Left colon (tissue), 2 donors: ENCODE measurements at places on chromosomes 7 and 10. TPM values are rescaled to one million over a fixed set of nuclear protein-coding genes. Genes with fewer than 3 reads are reported as not detected.

DNA sequence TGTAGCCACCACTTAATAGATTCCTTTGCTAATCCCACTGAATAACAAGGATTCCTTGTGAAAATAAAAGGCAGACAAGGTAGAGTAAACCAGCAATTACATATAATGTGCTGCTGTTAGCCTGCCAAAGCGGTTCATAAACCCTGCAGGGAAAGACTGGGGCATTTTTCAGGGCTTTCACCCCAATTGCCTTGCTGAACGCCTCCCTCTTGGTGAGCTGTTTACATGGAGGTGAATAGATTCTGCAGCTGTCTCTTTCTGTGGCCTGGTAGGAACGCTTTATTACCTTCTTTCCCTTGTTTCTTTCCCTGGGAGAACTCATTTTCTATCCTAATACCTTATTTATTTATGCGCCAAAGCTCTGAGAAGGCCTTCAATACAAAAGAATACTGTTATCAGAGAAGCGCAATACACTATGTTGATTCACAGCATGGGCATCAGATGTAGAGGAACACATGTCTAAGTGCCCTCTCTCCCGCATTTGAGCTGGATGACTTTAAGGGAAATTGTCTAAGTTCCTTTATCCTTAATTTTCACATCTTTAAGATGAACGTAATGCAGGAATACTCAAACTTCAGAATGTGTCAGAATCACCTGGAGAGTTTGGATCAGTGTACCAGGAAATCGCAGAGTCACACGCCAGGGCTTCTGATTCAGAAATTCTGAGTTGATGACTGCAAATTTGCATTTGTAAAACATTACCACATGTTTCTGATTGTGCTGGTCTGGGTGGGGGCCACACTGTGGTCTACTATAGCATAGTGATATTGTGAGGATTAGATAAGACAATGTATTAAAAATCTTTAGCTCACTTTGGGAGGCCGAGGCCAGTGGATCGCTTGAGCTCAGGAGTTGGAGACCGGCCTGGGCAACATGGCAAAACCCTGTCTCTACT is 1203.8 kb downstream of the SORCS3 start:
- no peak for DNase-seq

- DNase-seq: no peak
Observed at GRCh38 chr7:102992509-102992937, 79.7 kb downstream of the LRRC17 start.

DNA sequence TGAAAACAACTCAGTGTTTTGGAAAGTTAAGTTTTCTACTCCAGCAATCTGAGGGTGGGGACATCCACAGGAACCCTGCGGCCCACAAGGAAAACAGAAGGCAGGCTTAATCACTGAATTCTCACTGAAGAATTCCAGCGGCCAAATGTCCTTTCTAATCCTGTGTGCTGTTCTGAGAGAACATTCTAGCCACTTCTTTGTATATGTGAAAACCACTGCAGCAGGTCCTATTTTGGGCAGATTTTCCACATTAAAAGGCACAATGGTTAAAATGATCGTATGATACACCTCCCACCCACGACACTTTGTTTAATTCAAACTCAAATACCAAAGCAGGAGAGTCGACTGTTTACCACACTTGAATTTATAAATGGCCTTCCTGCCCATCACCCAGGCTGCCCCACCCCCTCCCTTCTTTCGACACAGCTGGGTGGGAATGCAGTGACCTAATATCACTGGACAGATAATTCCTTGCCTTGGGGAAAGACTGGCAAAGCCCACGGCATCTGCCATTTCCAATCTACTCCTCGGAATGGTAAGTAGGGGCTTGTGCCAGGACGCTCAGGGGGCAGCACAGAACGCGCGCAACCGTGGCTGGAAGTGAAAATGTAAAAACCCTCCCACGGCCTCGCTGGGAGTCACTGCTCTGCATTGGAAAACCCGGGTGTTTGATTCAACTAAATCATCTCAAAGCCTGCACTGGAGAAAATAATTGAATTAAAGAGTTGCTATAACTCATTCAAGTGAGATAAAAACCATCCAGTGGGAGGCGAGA is 67.0 kb downstream of the CTBP2 start:
- DNase-seq: no peak

DNA sequence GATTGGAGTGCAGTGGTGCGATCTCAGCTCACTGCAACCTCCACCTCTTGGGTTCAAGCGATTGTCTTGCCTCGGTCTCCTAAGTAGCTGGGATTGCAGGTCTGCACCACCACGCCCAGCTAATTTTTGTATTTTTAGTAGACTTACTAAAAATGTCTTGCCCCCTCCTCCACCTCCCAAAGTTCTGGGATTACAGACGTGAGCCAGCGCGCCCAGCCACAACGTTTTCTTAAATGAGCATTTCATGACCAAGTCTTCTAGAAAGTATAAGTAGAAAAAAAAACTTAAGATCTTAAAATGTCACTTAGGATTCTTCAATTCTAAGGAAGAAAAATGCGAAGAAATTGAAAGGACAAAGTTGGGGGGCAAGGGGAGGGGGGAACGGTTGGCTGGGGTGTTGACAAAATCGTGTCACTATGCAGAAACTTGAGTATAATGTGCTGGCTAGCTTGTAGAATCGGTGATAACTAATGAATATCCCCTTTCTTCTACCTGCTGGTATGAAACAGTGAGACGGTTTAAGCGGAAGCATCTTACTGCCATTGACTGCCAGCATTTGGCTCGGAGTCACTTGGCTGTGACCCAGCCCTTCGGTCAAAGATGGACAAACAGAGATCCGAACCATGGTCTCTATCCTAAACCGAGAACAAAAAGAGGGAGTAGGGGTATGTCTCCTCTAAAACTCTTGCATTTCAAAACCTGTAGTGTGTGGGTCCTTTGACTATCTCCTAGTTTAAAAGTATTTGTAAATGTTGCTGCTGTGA is 12.7 kb downstream of the FBH1 start:
- DNase-seq: no peak

DNA sequence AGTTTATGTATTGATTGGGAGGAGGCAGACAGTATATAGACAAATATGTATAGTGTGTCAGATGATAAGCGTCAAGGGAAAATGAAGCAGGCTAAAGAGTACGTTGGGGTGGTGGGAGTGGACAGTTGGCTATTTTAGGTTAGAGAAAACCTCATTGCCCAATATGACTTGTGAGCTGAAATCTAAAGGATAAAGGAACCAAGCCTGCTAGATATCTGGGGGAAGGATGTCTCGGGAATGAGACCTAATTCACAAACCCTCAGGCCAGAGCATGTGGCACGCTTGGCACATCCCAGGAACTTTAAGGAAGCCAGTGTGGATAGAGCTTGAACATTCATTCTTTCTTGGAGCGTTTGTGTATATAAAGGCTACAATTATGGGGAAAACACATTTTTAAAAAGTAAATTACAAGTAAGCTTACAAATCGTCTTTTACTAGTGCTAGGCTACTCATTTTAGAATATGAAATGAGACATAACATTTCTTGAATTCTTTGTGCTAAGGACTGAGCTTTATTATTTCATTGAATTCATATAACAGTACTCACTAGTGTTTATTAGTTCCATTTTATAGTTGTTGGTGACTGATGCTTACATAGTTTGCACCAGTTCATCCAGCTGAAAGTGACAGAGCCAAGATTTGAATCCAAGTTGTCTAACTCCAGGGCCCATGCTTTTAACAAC is 9.7 kb downstream of the FHIP2A start:
- DNase-seq: no peak

- DNase-seq: no peak
Observed at GRCh38 chr7:158228986-158229385, 358.6 kb downstream of the PTPRN2 start.

- no peak for DNase-seq
Observed at GRCh38 chr7:57424515-57425238, 25.3 kb upstream of the ZNF716 start.

GRCh38 chr10:28463676-28464395 is 69.1 kb upstream of the WAC start:
- DNase-seq: peak; percentile 28

GRCh38 chr7:996079-996872 is 13.3 kb downstream of the CYP2W1 start:
- no peak for DNase-seq

DNA sequence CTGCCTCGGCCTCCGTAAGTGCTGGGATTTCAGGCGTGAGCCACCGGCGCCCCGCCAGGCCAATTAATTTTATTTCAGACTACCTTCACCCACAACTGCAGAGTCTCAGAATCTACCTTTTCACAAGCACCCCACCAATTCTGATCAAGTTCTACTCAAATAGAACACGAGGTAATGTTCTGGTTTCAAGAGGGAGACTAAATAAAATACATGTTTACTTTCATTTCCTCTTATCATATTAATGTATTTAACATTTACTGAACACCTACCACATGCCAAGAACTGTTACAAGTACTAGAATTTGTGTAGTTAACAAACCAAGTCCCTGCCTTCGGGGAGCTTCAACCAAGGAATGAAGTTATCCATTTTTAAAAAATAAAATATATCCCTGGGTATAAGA is 25.5 kb upstream of the RGS10 start:
- no peak for DNase-seq

DNA sequence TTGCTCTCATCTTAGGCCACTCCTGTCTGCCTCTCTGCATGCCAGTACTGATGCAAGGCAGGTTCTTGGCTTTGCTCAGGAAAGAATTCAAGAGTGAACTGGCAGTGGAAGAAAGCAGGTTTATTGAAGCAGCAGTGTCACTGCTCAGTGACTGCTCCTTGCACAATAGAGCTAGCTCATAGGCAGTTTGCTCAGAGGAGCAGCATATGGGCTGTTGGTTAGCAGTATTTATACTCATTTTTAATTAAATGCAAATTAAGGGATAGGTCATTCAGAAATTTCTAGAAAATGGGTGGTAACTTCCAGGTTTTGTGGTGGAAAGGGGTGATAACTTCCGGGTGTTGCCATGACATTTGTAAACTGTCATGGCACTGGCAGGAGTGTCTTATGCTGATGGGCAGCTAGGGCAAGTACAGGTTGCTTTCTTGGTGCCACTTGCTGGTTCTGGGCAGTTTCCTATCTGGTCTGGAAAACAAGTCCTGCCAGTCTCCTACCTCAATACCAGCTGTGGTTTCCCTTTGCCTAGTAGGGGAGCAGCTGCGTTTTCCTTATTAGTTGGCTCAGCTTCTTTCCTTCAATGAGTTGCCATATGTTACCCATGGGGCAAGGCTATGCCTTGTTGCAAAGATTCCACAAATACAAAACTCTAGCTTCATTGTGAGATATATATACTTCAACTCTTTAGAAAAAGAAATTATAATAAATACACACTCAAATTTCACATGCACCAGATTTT is 64.8 kb upstream of the CALD1 start:
- DNase-seq: no peak

- peak; percentile 39 for DNase-seq
Observed at GRCh38 chr10:96339956-96340904, 18.6 kb downstream of the OPALIN start.

Gene OPALIN
- total RNA-seq: not detected

Gene SORBS1
- total RNA-seq: 120 TPM

Gene CCL26
- total RNA-seq: not detected
